ENCODE measurements at places on chromosomes 2 and 18.

DNA sequence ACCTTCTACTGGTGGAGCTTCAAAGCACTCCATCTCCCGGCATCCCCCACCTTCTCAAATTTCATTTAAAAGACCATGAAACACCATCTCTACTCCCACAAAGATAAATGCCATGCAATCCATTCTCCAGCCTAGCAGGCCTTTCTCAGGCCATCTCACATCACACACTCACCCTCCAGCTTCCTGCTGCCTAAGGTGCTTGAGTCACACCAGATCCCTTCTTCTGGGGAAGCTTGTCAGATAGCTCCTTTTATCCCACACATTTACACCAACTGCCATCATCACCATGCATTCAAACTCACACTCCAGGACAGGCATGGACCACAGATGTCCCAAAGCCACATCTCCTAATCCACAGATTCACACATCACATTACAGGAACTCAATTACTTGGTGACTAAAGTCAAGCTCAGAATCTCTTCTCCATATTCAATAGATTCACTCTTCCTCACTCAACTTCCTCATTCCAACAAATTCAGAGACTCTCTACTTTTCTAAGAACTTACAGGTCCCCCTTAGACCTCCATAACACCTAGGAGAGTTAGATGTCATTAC is 292.5 kb downstream of the TNS1 start:
- no peak for DNase-seq

DNA sequence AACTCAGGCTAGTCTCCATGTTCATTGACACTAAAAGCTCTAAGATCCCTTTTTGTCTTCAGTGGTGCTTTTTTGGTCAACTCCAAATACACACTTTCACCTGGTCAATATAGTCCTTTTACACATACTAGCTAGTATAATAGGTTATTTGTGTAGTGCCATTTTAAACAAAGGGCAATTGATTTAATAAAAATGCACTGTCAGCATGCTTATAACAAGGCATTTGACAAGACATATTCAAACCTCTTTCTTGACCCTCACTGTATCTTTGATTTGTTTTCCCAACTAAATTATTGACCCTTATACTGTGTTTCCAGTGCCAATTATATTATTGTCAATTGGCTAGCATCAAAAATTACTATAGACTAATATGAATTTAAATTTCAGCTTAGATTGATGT is 1117.6 kb upstream of the DDX18 start:
- no peak for DNase-seq

DNA sequence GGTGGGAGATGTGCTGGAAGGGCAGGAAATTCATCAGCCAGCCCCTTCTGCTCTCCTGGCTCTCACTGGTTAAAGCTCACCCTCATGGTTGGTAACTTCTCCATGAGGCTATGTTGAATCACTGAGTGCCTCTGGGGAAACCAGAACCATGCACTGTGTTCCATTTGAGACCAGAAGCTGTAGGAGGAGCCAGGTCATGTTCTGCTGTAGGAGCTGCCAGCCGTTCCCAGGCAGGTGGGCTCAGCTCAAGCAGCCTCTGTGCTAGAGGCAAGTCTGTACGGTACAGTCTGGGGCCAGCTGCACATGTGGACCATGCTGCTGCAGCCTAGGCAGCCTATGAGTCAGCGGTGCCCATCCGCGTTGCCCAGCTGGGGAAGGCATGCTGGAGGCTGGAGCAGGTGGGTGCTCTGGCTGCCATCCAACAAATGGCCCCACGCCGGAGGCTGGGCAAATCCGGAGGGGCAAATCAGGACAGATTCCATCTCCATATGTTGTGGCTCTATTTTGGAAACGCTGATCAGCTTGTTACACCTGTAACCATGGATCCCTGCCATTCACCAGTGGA is 22.0 kb upstream of the KCNF1 start:
- DNase-seq = no peak

- no peak for DNase-seq
Measured at GRCh38 chr2:218259099-218259961, 1.5 kb upstream of the GPBAR1 start.

GRCh38 chr18:9738266-9738969 is 30.3 kb downstream of the RAB31 start:
- DNase-seq = no peak

- no peak for DNase-seq
Measured at GRCh38 chr2:116718451-116718850, 1096.0 kb upstream of the DDX18 start.
